ENCODE measurements at places on chromosomes 3 and 15. TPM values are rescaled to one million over a fixed set of nuclear protein-coding genes. Genes with fewer than 3 reads are reported as not detected.

DNA sequence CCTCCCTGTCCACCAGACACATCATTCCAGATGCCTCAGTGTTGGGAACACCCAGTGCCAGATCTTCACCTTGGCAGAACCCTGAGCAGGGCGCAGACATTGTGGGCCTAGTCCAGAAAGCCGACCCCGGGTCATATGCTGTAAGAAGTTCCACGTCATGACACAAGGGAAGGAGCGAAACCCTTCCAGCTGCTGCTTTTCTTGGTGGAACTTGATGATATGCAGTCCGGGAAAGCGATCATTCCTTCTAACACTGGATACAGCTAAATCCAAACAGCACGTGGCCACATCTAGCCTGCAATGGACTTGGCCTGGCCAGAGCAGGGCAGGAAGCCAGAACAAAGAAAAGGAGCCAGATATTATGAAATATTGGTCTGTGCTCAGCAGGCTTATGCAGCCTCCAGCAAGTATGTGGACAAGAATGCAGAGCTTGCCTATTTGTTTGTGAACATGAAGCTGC lies 22.0 kb downstream of the GASK1A start:
- no peaks in the 10 kb centered on the region for H3K36me3 ChIP-seq
- H3K4me1 ChIP-seq, result peaks cover 24% of the 10 kb centered on the region
- H3K27ac ChIP-seq, result peak overlapping the region; percentile 33
- H3K4me3 ChIP-seq, result no peak overlapping the region
- no peaks in the 10 kb centered on the region for H3K27me3 ChIP-seq

GRCh38 chr3:150349314-150350097 lies 58.6 kb upstream of the TSC22D2 start:
- no peak overlapping the region for H3K27ac ChIP-seq
- H3K36me3 ChIP-seq, result no peaks in the 10 kb centered on the region
- DNase-seq, result peak; percentile 66
- H3K27me3 ChIP-seq, result no peaks in the 10 kb centered on the region

Gene GRM2
- 0.49 TPM for total RNA-seq

- DNase-seq, result no peak
- no peaks in the 10 kb centered on the region for H3K27me3 ChIP-seq
- no peak overlapping the region for H3K4me3 ChIP-seq
- H3K36me3 ChIP-seq, result peaks cover 24% of the 10 kb centered on the region
Observed at GRCh38 chr3:16373341-16373946, 108.4 kb downstream of the OXNAD1 start.

DNA sequence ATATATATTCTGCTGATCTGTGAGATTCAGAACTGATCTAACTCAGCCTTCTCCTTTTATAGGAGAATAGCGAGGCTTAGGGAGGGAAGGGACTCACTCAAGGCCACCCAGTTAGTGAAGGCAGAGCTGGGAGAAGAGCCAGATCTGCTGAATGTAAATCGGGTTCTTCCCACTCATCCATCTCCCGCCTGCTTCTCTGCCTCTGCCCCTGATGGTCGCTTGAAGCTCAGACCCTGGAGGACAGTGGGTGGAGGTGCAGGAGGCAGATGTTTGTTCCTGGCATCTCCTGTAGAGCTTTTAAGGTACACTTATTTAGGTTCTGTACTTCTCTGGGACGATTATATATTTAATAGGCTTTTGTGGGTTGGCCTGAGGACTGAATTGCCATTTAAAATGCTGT lies 4.3 kb downstream of the PDIA5 start:
- peaks cover 44% of the 10 kb centered on the region for H3K4me1 ChIP-seq
- no peak overlapping the region for H3K4me3 ChIP-seq
- no peak for DNase-seq
- no peaks in the 10 kb centered on the region for H3K36me3 ChIP-seq

DNA sequence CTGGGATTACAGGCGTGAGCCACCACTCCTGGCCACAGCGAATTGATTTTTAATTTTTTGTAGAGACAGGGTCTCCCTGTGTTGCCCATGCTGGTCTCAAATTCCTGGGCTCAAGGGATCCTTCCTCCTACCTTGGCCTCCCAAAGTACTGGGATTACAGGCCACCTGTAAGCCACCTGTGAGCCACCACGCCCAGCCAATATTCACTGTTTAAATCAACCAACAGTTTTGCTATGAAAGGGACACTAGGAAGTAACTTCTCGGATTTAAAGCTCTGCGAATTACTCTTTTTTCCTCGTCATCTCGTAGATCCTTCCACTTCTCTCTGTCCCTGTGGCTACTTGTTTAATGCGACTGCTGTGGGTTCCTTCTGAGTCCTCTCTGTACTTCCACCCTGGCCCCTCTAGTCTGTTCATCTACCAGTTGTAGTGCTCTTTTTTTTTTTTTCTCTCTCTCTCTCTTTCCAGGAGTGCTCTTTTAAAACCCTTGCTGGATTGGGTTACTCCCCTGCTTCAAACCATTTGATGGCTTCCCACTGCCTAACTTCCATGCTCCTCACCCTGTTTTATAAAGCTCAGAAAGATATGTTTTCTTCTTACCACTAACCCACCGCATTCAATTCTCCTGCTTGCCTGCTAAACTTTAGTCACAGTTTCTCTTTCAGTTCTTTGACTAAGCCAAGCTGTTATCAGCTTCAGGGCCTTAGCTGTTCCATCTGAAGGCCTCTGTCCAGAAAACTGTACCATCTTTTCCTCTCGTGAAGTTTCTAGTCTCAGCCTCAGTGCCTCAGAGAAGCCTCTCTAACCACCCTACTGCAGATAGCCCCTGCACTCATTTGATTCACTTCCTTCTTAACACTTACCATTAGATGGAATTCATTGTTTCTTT lies 12.4 kb downstream of the RTF1 start:
- no peak overlapping the region for H3K4me3 ChIP-seq
- H3K27me3 ChIP-seq, result no peaks in the 10 kb centered on the region
- no peak for DNase-seq
- H3K27ac ChIP-seq, result no peak overlapping the region
- no peaks in the 10 kb centered on the region for H3K4me1 ChIP-seq

GRCh38 chr3:157438194-157438730 lies 1.6 kb downstream of the PTX3 start:
- no peaks in the 10 kb centered on the region for H3K27me3 ChIP-seq
- H3K4me3 ChIP-seq, result peak overlapping the region; percentile 50
- DNase-seq, result no peak

- no peaks in the 10 kb centered on the region for H3K36me3 ChIP-seq
- H3K27ac ChIP-seq, result no peak overlapping the region
- no peak overlapping the region for H3K4me3 ChIP-seq
- no peaks in the 10 kb centered on the region for H3K4me1 ChIP-seq
- no peak for DNase-seq
- H3K27me3 ChIP-seq, result no peaks in the 10 kb centered on the region
Observed at GRCh38 chr15:70833861-70834765, 19.8 kb downstream of the LARP6 start.
